ENCODE measurements at places on chromosomes 11 and 22.

DNA sequence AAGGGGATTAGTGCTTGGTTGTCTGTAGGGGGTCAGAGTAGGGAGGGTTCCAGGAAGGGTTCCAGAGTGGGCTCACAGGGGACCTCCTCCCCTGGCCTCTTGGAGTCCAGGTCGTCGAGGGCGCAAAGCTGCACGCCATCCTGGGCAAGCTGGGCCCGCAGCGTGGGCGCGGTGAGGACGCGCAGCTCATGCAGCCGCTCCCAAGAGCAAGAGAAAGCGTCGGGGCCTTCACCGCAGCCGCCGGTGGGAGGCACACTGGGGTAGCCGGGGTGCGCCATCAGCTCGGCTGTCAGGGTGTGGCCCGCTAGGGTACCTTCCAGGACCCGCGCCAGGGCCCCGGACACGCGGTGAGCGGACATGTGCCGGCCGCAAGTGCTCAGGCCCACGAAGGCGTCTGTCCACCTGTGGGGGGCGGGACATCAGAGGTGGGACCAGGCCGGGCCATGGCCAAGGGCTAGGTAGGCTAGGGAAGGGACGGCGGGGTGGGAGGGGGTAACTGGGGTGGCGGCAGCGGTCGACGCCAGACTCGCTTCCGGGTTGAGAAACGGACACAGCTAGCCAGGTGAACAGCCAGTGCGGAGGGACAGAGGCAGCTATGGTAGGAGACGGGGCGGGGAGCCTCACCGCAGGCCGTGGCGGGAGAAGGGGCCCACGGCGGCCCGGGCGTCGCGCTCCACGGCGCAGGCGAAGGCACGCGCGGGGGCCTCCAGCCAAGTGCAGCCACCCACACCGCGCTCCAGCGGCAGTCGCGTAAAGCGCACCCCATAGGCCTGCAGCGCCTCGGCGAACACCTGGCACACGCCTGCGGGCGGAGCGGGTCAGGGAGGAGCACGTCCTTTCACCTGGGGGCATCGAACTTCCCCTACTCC, 1.2 kb downstream of the YDJC start:
- DNase-seq: no peak

- DNase-seq: no peak
These were observed 6.6 kb downstream of the TTC38 start for GRCh38 chr22:46274381-46274780.

DNA sequence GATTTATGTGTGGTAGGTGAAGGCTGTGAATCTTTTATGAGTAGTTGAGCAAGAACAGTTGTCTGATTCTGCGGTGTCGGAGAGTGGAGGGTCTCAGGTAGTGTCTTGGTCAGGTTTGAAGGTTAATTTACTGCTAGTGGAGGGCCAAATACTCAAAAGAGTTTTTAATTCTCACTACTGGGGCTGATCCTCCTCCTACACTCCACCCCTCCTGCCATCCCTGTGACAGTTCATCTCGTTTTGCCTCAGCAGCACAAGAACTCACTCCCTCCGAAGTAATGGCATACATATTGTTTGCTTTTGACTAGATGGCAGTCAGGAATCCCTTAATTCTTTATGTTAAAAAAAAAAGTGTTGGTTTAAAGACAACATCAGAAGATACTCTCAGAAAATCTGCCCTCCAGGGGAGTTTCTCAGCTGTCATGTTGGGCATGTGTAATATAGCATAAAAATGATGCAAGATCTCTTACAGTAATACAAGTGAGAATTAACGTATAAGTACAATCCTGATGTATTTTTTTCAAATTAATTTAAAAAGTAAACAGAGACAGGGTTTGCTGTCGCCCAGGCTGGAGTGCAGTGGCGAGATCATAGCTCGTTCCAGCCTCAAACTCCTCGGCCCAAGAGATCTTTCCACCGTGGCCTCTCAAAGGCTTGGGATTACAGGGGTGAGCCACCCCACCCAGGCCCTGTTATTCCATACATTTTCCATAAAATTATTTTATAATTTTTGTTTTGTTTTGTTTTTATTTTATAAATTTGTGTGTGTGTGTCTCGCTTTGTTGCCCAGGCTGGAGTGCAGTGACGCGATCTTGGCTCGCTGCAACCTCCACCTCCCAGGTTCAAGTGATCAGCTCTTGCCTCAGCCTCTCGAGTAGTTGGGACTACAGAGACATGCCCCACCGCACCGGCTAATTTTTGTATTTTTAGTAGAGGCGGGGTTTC, 1.3 kb downstream of the FAR1 start:
- DNase-seq: no peak

DNA sequence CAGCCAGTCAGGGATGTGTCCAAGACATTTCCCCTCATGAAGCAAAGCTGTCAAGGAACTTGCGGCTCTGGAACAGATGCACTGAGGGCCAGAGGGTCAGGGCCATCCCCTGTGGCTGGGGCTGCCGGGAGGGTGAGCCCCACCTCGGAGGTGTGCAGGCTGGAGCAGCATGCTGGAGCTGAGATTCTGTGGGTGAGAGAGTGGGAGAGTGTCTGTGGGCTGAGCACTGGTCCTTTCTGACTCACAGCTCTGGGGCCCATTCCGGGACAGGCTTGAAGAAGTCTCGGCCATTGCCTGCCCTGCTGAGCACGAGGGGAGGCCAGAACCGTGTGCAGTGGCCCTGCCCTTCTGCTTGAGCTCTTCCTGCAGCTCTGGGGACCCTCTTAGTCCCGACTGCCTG, 2.1 kb downstream of the OMP start:
- DNase-seq: no peak

- DNase-seq: no peak
These were observed at the start of gene OR8G1 for GRCh38 chr11:124240621-124241397. TSS of gene OR8G1 (plus strand) at chr11:124241095. CDS start at chr11:124249676, 8,581 bp downstream.

DNA sequence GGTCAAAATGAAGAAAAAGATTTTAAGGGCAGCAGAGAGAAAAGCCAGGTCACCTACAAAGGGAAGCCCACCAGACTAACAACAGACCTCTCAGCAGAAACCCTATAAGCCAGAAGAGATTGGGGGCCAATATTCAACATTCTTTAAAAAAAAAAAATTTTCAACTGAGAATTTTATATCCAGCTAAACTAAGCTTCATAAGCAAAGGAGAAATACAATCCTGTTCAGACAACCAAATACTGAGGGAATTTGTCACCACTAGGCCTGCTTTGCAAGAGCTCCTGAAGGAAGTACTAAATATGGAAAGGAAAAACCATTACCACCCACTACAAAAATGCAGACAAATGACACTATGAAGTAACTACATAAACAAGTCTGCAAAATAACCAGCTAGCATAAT, 13.1 kb downstream of the PATE4 start:
- DNase-seq: no peak

DNA sequence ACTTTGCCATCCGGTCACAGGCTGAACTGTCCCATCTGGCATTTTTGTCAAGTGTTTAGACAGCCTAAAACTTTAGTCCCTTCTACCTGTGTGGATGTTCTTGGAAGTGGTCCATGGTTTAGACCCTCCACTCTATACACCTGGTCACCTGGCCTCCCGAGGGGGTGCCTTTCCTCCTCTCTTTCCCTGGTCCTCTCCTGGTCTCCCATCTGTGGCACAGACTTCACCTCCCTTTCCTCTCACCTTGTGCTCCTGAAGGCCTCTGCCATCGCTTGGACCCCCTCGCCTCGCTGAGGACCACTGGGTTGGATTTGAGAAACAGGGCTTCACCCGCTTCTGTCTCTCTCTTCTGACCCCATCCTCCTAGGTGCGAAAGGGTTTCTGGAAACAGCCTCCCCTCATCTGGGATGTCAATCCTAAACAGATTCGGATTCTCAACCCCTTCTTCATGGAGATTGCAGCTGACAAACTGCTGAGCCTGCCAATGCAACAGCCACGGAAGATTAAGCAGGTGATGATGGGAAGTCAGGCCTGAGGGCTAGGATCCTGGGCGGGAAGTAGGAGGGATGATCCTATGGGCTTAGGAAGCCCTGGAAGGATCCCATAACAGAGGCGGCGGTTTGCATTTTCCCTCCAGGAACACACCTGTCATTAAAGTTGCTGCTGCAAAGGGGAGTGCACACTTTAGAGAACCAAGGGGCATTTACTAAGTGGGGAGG, 53.6 kb downstream of the ST3GAL4 start:
- DNase-seq: no peak
